ENCODE measurements at places on chromosomes 1 and 21.

DNA sequence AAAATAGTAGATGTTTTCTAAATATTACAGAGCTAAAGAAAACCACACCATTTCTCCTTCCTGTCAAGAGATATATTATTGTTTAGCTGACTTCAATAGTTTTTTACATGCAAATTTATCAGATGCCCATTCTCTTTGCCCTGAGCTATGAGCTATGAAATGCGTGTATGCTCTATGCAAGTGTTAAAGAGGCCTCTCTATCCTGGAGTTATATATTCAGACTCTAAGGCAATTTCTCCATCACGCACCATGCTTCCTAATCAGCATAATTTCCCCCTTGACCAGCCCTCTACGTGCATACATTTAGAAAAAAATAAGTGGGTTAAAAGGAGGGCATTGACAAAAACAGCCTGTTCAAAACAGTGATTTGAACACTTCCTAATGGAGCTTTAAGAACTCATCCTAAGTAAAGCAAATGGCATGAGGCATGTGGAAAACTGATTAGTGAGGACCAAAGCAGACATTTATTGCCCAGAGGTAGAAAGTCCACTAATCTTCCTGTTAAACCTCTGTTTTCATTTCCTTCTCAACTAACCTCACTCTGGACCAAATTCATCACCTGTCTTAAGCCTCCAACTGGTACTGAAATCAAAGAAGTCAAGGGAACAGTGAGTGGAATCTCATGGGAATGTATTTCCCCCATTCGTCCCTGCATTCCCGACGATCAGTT is 565.8 kb upstream of the PKN2 start:
- no peak for DNase-seq

DNA sequence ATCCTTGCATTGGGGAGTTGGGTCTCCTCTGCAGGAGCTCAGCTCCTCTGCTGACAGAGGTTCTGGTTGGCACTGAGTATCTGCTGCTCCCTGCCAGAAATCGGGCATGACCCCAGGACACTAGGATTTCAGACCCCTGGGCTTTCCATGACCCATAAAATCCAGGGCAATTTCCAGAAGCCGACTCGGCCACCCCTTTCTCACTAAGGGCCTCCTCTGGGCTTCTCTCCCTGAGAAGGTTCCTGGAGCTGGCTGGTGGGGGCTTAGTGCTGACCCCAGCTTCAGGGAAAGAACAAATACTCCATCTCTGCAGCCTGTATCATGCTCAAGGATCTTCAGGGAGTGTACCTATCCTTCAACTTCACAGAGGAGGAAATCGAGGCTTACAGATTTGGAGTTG is 603.4 kb downstream of the PTPRU start:
- DNase-seq = no peak

DNA sequence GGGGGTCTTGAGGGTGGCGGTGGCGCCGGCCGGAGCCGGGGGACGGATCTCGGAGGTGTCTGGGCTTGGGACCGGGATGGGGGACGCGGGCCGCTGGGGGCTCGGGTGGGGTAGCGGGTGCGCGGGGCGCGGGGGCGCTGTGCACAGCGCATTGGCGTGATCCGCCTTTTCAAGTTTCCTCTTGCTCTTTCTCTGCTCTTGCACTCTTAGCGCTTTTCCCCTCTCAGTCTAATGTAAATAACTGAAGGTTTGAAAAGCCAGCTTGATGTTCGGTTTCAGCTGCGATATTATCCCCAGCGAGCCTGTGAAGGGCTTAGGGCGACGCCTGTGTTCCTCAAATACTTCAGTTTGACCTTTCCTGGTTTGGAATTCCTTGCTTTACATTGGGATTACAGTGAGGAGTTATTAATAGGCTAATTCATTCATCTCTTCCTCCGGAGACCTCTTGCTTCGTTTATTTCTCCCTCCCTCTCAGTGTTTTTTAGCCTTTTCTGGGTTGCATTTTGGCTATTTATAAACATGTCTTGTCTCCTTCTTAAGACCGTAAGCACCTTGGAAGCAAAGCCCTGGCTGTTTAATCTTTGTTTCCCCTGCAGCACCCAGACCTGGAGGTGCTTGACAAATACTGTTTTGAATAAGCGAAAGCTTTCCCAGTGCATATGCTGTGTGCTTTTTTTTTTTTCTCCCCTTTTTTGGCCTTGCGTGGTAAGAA is 693 bp downstream of the RAB4A start:
- DNase-seq = no peak

GRCh38 chr1:170461762-170462384 is 70.1 kb upstream of the GORAB start:
- DNase-seq = no peak

- DNase-seq = no peak
Measured at GRCh38 chr1:155000411-155000725, 2.2 kb upstream of the ZBTB7B start.

- no peak for DNase-seq
Measured at GRCh38 chr1:80392529-80392928, 1386.0 kb upstream of the ADGRL4 start.

GRCh38 chr1:191174298-191174697 is 696.6 kb upstream of the BRINP3 start:
- no peak for DNase-seq
